ENCODE measurements at places on chromosomes 1 and 21.

- DNase-seq: no peak
Observed at GRCh38 chr1:176770066-176770465, 307.1 kb downstream of the PAPPA2 start.

GRCh38 chr1:63442141-63442475 lies 74.7 kb downstream of the ALG6 start:
- DNase-seq: no peak

DNA sequence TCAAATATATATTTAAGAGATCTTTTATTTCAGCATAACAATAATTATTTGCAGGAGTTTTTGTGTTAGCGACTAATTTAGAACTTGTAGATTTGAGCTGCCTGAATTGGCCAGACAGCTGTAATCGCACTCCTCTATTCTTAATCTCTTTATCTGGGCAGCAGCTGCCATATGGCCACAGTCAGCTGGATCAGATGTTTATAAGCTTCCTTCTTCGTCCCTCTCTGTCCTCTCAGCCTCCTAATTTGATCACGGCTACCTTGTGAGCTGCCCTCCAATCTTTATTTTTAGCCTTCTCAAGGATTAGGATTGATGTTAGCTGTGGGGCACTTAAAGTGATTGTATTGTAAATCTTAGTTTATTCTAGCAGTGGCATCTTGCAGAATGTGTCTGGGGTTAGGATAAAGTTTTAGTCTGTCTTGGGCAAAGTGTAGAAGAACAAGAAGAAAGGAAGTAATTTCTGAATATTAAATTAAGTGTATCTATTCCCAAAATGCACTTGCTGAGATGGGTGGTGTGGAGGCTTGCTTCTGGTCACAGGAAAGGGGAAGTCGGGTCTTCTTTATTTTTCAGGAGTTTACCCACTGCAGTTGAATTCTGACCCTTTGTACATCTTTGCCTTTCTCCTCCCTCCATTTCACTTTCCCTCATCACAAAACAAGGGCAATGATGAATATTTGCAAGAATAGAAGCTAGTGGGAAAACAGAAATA lies 1.1 kb downstream of the ZBTB18 start:
- DNase-seq: no peak

GRCh38 chr1:42385283-42385682 lies 4.7 kb downstream of the RIMKLA start:
- no peak for DNase-seq

- no peak for DNase-seq
Observed at GRCh38 chr1:19804831-19805251, 5.1 kb upstream of the TMCO4 start.

- peak; percentile 5 for DNase-seq
Observed at GRCh38 chr1:153921803-153922075, 1.0 kb downstream of the GATAD2B start.

DNA sequence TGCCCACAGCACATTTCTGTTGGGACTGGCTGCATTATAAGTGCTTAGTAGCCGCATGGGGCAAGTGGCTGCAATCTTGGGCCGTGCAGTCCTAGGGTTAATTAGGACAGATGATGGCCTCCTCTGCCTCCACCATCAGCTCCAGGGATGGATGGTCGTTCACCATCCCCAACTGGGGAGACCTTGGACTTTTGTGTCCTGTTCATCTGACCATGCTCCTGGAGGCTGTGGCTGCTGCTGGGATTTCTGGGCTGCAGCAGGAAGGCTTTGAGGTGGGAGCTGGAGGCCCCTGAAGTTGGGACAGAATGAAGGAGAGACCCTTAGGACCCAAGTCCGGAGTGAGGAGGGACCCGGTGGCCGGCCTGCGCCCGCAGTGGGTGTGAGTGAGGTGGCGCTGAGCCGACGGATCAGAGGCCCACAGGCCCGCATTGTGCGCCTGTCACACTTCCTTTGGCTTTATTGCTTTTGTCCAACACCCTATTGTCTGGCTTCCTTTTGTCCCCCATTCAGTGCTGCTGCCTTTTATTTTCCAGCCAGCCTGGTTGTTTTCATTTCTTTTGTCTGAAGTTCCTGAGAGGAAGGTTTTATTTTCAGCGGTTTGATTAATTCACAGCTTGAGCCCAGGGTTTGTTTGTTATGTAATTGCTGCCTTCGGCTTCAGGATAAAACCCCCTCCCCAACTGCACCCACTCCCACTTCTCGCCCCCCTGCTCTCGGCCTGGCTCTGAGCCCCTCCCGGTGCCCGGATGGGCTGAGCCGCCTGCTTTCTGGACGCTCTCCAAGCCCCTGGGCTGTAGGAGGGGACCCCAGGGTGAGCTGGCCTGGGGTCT lies 35.6 kb downstream of the SOX13 start:
- DNase-seq: no peak

Measured in NCI-H1105 (cell line).